ENCODE measurements at places on chromosomes 16 and 17.

DNA sequence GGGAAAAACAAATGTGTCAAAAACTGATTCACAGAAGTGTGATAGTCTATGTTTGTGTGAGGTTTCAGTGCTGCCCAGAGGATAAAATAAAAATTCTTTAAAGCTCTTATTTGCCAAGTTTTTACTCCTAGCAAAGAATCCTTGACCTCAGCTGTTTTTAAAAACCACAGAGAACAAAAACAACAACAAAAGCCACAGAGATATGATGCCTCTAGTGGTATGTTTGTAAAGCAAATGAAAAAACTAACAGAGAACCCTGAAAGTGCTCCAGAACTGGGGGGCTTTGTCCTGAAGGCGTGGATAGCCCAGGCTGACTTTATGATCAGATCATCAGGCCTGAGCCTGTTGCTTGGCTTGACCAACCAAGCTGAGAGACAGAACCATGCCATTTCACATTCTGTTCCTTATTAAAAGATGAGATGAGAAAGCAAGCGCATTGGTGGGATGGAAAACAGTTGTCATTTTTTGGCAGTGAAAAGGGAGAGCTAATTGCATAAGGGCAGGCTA, 411.0 kb downstream of the CPPED1 start:
- no peak for DNase-seq

GRCh38 chr16:27843800-27844199, 219.7 kb downstream of the GSG1L start:
- no peak for DNase-seq

- DNase-seq = no peak
Measured at GRCh38 chr16:5845046-5845445, 747.5 kb upstream of the EEF2KMT start.

DNA sequence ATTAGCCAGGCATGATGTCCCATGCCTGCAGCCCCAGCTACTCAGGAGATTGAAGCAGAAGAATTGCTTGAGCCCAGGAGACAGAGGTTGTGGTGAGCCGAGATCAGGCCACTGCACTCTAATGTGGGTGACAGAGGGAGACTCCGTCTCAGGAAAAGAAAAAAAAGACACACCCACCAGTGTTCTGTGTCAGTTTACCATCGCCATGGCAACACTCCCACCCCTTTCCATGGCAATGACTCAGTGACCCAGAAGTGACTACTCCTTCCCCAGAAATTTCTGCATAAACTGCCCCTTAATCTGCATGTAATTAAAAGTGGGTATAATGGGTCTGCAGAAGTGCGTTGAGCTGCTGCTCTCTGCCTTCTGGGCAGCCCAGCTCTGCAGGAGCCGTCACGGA, 4.0 kb upstream of the ZC3H18 start:
- no peak for DNase-seq

DNA sequence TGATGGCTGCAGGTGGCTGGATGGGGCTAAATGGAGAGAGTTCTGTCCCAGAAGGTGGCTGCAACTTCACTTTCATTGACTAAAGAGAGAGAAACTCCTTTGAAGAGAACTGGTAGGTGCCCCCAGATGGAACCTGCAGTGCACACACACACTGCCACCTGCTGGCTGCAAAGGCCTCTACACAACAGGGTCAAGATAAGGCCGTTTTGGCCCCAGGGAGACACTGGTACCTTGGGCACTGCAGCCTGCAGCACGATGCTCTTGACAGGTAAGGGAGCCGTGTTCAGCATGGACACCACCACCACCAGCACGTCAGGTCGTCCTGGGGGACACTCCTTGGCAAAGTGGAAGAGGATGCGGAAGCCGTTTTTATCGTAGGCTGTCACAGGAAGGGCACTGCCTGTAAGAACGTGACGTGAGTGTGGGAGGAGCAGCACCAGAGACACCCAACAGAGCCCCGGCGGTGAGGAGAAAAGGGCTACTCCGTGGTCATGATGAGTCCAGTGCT, 22.7 kb downstream of the GGA3 start:
- DNase-seq = peak; percentile 70

GRCh38 chr16:47499080-47499699, 38.1 kb downstream of the PHKB start:
- DNase-seq = no peak
